A549 treated with Hydrocortisone at 1 μM for 4 hours (cell line): ENCODE measurements at places on chromosomes 16 and 17. TPM values are rescaled to one million over a fixed set of nuclear protein-coding genes. Genes with fewer than 3 reads are reported as not detected.

The TMIGD1 gene
- not detected in 5 replicates for total RNA-seq

The RNU2-1 gene
- not detected in 5 replicates for total RNA-seq

The KRT25 gene
- not detected in 5 replicates for total RNA-seq

The EEF2KMT gene
- 21.4 to 28.7 TPM (median 27.4 TPM) in 5 replicates for total RNA-seq

The NPIPA7 gene
- total RNA-seq: 7.5 to 14.1 TPM (median 11.1 TPM) in 5 replicates

The IL17C gene
- total RNA-seq: not detected in 5 replicates

The SOX15 gene
- total RNA-seq: 0.16 to 0.36 TPM (median 0.25 TPM) in 5 replicates

The KRTAP4-5 gene
- not detected in 5 replicates for total RNA-seq

The GCGR gene
- 0.08 to 0.47 TPM (median 0.30 TPM) in 5 replicates for total RNA-seq

The SLC13A2 gene
- 0.08 to 0.18 TPM (median 0.12 TPM) in 5 replicates for total RNA-seq
